ENCODE measurements at places on chromosomes 13 and 19. TPM values are rescaled to one million over a fixed set of nuclear protein-coding genes. Genes with fewer than 3 reads are reported as not detected.

PRODH2 gene
- not detected for total RNA-seq

CCDC124 gene
- total RNA-seq = 101 TPM

CYSLTR2 gene
- not detected for total RNA-seq

PGLYRP2 gene
- total RNA-seq = not detected

ZMYM5 gene
- total RNA-seq = 6.1 TPM

PCSK4 gene
- total RNA-seq = 10.8 TPM

SPRED3 gene
- total RNA-seq = 0.81 TPM

DKKL1 gene
- 0.81 TPM for total RNA-seq

ZNF610 gene
- total RNA-seq = 2.2 TPM

LGALS7B gene
- not detected for total RNA-seq

KLK12 gene
- not detected for total RNA-seq

STXBP2 gene
- 37.0 TPM for total RNA-seq

TTC9B gene
- not detected for total RNA-seq

BRSK1 gene
- 5.7 TPM for total RNA-seq

CRLF1 gene
- total RNA-seq = 0.65 TPM

ZNF471 gene
- 1.9 TPM for total RNA-seq

CD79A gene
- total RNA-seq = 0.33 TPM

TIMM44 gene
- total RNA-seq = 55.8 TPM

C1QTNF9B gene
- total RNA-seq = 0.38 TPM

PLEKHJ1 gene
- 152 TPM for total RNA-seq

GMIP gene
- 8.0 TPM for total RNA-seq

KL gene
- total RNA-seq = 0.16 TPM

POGLUT2 gene
- total RNA-seq = 78.8 TPM

TMPRSS9 gene
- total RNA-seq = not detected

ANGPTL8 gene
- not detected for total RNA-seq

SHISA7 gene
- total RNA-seq = not detected

Measured in mesangial cell (primary cell).